Mammary epithelial cell (primary cell): ENCODE measurements at places on chromosomes 3 and 15. TPM values are rescaled to one million over a fixed set of nuclear protein-coding genes. Genes with fewer than 3 reads are reported as not detected.

The EDC3 gene
- 10.2 TPM for total RNA-seq

The CYP1A1 gene
- total RNA-seq, result 0.99 and 1.7 TPM in 2 replicates

The PRSS50 gene
- total RNA-seq, result not detected in 2 replicates

The KBTBD13 gene
- total RNA-seq, result not detected

The SEMA3B gene
- total RNA-seq, result 4.3 TPM

The TARS3 gene
- 8.8 and 9.4 TPM in 2 replicates for total RNA-seq

The GBE1 gene
- 37.1 and 39.0 TPM in 2 replicates for total RNA-seq

The LDHAL6B gene
- not detected in 2 replicates for total RNA-seq

The ATP2B2 gene
- not detected for total RNA-seq

The MORF4L1 gene
- total RNA-seq, result 275 and 276 TPM in 2 replicates

The TRPM1 gene
- total RNA-seq, result not detected

- no peak for DNase-seq
These were observed 659.7 kb downstream of the GRM7 start for GRCh38 chr3:7520593-7520992.

DNA sequence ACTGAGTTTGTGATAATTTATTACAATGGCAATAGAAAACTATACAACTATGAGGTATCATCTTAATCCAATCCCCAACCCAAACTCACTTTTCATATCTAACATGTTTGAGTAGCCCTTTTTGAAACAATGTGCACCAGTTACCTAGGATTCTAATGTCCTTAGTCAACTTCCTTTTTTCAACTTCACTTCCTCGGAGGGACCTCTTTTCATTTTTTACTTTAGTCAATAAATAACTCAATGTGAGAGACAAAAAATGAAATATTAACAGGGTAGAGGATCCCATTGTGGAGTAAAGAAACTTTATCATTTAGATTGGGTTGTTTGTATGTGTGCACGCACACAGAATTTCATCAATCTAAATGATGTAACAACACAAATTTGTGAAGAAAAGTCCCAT is 193.6 kb upstream of the LRRC3B start:
- no peak for DNase-seq

- DNase-seq, result peak; percentile 79
These were observed 115.0 kb downstream of the RAP2B start for GRCh38 chr3:153277029-153277428.

- no peak for DNase-seq
These were observed 96.0 kb upstream of the CCDC80 start for GRCh38 chr3:112736805-112737566.

DNA sequence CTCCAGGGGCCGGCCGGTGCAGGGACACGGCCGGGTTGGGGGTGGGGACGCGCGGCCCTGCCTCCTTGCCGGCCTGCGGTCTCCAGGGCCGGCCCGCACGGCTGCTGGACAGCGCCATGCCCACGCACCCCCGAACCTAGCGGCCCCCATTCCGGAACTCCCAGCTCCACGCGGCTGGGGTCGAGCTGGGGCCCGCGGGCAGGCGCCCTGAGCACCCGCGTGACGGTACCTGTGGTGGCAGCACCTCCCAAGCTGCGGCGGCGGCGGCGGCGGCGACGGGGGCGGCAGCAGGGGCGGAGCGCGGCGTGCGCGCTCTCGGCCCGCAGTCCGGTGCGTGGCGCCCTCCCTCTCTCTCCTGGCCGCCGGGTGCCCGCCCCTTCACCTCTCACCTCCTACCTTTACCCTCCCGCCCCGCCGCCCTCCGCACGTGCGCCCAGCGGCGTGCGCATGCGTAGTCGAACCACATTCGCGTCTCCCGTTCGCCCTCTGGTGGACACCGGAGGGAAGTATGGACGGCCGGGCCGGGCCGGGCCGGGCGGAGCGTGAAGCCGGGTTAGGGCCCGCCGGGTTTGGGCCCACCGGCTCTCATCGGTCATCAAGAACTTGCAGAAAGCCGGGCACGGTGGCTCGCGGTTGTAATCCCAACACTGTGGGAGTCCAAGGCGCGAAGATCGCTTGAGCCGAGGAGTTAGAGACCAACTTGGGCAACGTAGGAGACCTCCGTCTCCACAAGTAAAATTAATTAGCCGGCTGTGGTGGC is at the start of gene SCAP:
TSS of gene SCAP (minus strand) at position 372 of the 760 bp plus-strand sequence. CDS start 32,948 bp downstream, outside the sequence.
- peak; percentile 79 for DNase-seq

DNA sequence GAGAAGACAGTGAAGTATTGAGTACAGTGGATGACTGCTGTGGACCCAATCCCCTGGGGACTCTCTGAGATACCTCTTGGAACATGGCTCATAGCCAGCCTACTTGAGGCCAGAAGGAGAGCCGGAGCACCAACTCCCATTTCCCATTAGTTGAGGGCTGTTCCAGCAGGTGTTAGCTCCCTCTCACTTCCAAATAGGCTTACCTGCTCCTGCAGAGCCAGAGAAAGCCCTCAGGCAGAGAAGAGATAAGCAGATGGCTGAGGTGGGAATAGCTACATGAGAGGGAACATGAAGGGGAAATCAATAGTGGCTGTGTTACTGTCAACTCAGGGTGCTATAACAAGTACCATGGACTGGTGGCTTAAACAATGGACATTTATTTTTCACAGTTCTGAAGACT is 4.6 kb upstream of the CCK start:
- DNase-seq, result no peak

DNA sequence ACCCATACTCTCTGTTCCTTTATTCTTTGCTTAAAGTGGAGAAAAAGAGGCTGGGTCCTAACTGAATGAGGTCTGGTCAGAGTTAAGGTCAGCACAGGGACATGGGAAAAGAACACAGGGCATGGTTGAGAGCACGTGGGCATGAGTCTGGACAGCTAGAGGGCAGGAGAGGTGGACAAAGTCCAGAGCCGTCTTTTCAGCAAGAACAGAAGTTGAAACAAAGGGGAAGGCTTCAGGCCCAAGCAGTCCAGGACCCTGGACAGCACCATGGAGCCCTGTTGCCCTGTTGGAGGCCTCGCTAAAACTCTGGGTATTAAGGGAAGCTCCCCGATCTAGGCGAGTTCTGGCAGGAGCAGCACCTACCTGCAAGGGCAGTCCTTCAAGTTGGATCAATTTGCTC is 50.7 kb downstream of the XYLB start:
- DNase-seq, result peak; percentile 33

DNA sequence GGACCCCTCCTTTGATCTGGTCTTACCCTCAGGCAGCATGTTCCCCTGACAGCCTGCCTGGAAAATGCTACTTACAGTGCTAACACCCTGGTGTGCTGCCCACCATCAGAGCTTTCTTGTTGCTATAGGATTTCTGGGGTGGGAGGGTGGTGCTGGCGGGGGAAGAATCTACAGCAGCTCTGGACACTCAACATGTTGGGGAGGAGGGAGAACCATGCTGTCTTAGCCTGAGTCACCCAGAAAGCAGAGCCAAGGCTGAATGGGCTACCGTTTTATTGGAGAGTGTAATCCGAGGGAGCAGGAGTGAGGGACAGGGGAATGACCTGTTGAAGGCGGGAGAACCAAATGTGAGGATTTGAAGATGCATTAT is 45.6 kb downstream of the MFSD1 start:
- no peak for DNase-seq

DNA sequence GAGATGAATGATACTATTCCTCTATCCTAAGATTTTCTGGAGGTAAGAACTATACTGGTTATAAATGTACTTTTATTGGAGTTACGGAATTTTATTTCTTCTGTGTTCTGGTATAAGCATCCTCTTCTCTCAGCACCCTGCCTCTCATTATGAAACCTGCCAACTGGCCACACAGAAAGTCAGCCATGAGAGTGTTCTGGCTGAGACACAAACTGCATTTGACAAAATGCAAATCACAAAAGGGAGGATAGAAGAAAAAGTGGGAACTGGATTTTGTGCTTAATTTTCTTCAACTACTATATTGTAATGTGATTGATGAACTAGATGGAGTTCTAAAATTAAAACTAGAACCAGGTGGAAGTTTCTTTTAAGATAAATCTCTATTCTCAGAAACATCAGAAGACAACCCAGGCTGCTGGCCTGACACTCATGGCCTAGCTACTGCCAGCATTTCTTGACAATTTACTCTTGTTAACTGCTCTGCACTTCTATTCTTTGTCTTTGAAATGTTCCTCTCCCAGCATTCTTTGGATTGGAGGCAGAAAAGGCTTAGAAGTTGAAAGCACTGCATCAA is 143.1 kb downstream of the WDR76 start:
- no peak for DNase-seq

GRCh38 chr15:52483707-52484106 is 45.0 kb downstream of the MYO5A start:
- peak; percentile 78 for DNase-seq

GRCh38 chr3:119588112-119588511 is 8.8 kb downstream of the ADPRH start:
- DNase-seq, result no peak
